ENCODE measurements at places on chromosomes 16 and 17.

GRCh38 chr17:27538156-27538955 lies 82.1 kb downstream of the KSR1 start:
- no peak for DNase-seq

DNA sequence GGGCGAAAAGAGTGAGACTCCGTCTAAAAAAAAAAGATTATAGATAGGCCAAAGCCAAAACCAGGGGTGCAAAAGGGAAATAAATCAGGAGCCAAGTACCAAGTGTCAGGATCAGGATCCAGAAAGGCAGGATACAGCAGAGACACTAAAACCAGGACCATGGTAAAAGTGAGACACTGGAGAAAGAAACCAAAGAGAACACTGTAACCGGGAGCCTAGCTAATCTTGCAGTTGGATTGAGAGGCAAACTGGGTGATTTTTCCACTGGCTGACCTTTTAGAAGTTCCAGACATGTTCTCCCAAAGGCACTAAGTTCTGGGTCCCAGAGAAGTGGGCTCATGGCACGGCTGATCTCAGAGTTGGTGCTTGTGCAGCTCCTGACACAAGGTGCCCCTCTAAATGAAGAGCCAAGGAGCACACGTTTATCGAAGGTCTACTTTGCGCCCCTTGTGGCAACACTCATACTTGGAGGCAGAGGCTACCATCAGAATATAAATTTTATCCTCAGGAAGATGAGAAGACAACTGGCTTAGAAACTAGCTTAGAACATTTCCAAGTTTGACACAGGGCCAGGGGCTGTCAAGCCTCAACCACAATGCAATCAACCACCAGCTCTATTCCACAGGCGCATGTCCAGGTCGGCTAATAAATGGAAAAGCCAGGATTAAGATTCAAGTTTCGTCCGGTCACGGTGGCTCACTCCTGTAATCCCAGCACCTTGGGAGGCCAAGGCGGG lies 27.5 kb upstream of the HELZ start:
- no peak for DNase-seq

- no peak for DNase-seq
Measured at GRCh38 chr16:16147316-16147999, 75.8 kb downstream of the ABCC6 start.

- DNase-seq: no peak
Measured at GRCh38 chr16:8905795-8906591, 23.8 kb downstream of the LITAFD start.

DNA sequence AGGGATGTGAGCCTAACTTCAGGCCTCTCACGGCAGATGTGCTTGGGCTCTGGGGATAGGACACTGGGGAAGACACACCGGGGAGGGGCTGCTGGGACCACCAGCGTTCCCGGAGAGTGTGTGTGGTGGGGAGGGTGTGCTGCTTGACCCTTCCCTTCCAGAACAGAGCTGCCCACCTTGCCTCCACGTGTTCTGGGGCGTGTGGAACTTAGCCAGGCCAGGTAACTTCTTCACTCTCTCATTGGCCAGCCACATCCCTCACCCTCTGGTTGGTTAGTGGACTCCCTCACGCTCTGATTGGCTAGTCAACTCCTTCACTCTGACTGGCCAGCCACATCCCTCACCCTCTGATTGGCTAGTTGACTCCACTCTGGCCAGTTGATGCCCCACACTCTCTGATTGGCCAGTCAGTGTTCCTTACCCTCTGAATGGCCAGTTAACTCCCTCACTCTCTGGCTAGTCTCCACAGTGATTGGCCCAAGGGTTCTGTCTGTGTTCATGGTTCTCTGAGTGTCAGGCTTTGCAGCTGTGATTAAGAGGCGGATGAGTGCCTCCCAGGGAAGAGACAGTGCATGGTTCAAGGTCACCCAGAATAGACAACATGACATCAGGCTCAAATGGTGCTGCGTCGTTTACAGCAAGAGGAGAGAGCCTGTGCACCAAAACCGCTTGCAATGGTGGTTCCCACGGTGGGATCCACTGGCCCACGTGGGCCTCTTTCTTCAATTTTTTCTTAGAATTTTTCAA lies 10.0 kb downstream of the TMEM235 start:
- DNase-seq: no peak

DNA sequence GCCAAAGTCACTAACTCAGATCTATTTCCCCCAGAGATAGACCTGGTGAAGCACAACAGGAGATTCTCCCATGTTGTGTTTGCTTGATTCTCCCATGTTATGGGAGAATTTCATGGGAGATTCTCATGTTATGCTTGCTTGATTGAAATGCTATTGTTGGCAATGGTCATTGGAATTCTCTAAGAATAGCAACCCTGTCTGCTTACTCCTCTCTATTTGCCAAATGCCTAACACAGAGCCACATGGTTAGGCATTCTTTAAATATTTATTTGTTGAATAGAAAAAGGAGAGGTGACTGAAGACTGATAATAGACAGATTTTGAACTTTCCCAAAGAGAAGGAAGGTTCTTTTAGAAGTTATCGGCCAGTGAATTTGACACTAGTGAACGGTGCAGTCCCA lies 111.5 kb upstream of the MPHOSPH6 start:
- no peak for DNase-seq

Measured in stimulated activated CD4-positive, alpha-beta T cell treated with anti-CD3 and anti-CD28 coated beads, Interleukin-15, amount 100 ng/mL, for 48 hours (primary cell).